ENCODE measurements at places on chromosomes 3 and 15.

DNA sequence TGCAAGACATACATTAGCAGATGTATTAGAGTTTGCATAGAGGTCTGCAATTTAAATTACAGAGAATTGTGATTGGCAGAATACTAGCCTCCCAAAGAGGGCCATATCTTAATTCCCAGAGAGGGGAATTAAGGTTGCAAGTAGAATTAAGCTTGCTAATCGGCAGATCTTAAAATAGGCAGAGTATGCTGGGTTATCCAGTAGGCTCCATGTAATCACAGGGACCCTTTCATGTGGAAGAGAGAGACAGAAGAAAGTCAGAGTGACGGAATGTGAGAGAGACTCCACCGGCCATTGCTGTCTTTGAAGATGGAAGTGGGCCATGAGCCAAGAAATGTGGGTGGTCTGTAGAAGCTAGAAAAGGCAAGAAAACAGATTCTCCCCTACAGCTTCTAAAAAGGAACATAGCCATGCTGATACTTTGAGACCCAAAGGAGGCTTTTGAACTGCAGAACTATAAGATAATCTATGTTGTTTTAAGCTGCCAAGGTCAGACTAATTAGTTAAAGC is 38.8 kb downstream of the IMPG2 start:
- peak; percentile 40 for DNase-seq

DNA sequence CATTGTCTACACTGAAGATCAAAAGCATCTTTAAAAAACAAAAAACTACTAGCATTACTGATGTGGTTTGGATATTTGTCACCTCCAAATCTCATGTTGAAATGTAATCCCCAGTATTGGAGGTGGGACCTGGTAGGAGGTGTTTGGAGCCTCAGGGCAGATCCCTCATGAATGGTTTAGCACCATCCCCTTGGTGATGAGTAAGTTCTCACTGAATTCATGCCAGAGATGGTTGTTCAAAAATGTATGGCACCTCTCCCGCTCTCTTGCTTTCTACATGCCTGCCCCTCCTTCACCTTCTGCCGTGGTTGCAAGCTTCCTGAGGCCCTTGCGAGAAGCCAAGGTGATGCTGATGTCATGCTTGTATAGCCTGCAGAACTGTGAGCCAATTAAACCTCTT is 136.6 kb upstream of the FHIT start:
- no peak for DNase-seq

- no peak for DNase-seq
These were observed 68.4 kb downstream of the CRTC3 start for GRCh38 chr15:90598031-90598577.

GRCh38 chr15:67840749-67841512 is 1.1 kb upstream of the RNU6-1 start:
- peak; percentile 33 for DNase-seq

- DNase-seq = no peak
These were observed 48.9 kb downstream of the ABCC5 start for GRCh38 chr3:183968666-183969245.

- no peak for DNase-seq
These were observed 110.9 kb upstream of the TPM1 start for GRCh38 chr15:62931650-62932049.

DNA sequence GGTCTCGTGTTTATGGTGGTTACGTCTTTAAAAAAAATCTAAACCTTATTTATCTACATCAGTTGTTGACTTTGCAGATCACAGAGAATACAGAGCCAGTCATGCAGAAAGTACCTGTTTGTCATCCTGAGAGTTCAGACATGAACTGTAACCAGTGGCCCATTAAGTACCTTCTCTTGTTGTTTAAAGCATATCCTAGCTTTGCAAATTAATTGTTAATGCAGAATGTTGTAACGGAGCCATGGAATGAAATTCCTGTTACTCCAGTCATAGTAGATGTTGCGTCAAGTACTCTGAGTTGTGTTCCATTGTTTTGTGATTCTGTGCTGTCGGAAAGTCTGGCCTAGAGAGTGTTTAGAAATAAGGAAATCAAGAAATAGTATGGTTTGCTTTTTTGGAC is 205.2 kb downstream of the RBMS3 start:
- DNase-seq = peak; percentile 43

DNA sequence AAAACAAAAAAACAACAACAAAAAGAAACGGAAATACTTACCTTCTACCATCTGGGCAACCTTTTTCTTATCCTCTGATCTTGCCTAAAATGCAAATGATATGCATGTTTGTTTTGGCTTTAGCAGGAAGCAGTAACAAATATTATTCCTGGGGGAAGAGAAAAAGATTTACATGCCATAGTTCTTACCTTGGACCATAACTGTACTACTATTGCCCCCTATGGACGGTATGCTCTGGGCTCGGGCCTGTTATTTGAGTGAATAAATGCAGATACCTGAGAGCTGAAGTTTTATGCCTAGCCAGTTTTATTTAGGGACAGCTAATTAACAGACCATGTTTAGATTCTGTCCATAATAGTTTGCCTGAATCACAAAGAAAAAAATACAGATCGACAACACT is 12.6 kb upstream of the STARD5 start:
- DNase-seq = peak; percentile 44

DNA sequence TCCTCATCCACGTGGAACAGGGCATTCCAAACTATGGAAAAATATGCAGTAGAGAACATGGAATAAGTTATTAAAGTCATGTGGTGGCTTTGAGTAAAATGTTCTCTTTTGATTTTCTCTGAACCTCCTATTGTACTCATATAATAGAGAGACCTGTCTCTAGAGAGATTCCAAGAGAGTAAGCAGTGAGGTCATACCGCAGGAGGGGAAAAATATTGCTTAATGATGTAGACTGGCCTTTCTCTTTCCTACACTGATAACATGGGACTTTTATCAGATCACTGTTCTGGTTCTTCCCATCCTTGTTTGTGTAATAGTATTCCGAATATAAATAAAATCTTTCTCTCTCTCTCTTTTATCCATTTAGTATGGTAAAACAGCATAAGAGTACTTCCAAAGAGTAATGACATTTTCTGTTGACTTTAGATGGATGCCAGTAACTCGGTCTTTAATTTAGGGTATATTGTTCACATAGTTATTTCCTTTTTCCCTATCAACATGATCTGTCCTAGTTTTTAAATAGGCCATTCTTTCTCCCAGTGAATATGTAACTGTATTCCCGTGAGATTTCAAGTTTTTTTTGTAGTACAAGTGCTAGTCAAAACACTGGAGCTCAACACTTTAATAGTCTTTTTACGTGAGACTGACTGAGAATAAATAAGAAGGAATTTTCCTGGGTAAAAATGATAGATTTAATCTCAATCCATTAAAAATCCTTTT is 814.0 kb upstream of the LMCD1 start:
- DNase-seq = no peak

DNA sequence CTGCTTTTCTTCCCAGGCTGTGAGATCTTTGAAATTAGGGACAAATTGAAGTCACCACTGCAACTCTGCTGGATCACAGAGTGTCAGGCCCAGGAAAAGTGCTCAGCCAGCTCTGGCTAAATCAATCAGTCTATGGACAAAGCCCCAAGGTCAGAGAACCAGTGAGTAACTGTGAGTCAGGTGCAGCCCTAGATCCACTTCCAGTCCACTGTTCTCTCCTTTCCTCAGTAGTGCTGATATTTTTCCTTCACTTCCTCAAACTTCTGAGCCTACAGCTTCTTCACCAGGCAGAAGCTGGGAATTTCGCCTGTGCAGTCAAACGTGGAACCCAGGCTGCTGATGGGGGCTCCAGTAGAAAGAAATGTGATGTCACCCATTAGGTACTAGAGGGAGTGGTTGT is 75.1 kb upstream of the TRIM42 start:
- DNase-seq = no peak

DNA sequence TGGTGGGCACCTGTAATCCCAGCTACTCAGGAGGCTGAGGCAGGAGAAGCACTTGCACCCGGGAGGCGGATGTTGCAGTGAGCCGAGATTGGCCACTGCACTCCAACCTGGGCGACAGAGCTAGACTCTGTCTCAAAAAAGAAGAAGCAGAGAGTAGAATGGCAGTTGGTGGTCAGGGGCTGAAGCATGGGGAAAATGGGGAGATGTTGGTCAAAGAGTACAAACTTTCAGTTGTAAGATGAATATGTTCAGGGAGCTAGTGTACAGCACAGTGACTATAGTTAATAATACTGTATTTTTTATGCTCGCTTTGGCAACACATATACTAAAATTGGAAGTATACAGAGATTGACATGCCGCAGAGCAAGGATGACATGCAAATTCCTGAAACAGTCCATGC is 41.5 kb downstream of the PCNP start:
- no peak for DNase-seq

DNA sequence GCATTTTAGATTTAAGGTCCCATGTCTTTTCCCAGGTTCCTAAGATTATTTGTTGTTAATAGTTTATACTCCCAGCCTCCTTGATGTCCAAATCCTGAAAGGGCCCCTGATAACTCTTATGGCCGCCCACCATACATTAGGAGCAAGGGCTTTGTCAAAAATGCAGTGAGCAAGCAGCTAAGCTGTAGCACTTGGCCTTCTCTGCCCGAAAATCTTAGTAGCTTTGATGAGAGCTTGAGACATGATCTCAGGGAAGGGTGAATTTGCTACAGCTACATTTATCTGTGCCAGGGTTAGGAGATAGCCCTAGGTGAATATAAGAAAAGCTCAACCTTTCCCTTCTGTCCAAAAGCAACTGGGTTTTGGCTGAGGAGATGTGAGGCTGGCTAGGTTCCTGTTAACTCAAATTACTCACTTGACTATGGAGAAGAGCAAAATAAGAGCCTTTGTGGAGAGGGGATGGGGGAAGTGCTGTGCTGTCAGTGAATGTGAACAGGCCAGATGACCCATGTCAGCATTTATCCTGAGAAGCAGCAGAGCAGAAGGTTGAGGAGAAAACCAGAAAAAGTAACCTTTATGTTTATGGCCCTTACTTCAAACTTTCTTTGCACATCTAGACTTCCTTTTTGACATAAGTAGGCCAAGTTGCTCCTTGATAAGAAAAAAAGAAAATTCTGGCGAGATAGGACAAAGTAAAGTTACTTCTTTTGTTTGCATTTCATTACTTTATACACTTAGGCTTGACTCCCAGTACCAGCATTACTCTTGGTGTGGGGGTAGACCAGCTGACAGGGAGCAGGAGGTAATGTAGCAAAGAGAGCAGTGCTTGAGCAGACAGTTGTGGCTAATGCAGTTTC is 21.1 kb downstream of the MAPK6 start:
- DNase-seq = no peak

- DNase-seq = no peak
These were observed 410.4 kb downstream of the SHQ1 start for GRCh38 chr3:72437661-72438406.

GRCh38 chr3:107795514-107796094 is 272.8 kb downstream of the BBX start:
- DNase-seq = no peak

DNA sequence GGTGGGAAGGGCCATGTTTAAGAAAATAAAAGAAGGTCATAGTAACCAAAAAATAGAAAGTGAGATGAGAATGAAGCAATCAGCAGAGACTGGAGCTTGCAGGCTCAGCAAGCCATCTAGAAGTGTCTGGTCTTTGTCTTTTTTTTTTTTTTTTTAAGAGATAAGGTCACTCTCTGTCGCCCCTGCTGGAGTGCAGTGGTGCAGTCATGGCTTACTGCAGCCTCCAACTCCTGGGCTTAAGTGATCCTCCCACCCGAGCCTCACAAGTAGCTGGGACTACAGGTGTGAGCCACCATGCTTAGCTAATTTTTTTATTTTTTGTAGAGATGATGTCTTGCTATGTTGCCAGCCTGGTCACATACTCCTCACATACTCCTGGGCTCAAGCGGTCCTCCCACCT is 36.2 kb downstream of the GXYLT2 start:
- DNase-seq = no peak

DNA sequence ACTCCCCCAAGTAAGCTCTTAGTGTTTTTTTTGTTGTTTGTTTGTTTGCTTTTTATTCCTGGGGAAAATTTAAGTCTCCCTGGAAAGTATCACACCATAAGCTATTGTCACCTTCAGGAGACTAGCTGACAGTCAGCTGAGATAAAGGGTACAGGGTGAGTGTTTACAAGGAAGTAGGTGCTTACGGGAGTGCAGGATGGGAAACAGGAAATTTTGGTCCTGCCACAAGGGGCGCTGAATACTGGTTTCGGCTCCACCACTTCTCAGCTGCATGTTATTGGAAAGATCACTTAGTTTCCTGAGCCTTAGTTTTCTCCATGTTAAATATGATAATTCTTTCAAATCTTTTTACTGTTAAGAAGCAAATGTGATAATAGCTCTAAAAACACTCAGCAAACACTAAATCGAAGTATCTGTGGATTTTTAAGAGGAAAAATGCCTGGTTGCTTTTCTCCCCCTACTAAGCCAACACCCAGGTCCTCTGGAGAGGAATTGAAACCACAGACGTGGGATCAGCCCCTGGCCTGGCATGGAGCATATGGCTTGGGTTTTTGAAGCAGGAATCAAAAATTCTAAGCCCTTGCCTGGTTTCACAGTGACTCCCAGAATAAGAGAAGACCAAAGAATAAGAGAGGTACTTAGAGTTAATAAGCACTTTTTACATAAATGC is 90.7 kb downstream of the SCN11A start:
- DNase-seq = peak; percentile 28

GRCh38 chr3:43279082-43279481 is 7.3 kb upstream of the SNRK start:
- no peak for DNase-seq

DNA sequence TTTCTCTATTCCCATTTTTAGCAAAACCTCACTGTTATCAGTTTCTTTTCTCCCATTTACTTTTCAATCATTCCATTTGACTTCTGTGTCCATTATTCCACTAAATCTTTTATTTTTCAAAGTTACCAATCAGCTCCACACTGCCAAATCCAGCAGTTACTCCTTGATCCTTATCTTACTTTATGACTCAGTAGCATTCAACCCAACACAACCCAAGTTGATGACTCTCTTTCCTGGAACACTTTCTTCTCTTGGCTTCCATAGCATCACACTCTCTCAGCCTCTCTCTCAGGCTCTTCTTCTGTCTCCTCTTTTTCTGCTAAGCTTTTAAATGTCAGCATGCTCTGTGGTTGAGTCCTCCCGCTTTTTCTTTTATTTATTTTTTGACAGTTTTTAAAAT is 36.3 kb downstream of the RASGRP1 start:
- peak; percentile 52 for DNase-seq

DNA sequence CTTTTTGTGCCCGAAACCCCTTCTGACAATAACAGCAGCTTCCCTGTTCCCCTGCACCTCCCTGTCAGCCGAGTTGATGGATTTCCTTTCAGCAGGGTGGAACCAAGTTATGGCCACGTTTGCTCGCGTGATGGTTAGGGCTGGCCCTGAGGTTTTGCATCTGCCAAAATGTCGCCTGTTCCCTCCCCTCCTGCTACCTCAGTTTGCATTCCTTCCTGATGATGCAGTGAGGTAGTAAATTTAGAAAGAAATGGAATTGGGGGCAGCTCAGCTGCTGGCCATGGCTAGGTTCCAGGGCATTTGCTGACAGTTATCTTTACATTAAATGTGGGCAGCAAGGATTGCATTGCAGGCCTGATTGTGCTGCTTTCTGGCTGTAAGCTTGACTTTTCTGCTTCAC is 13.2 kb downstream of the LIMD1 start:
- peak; percentile 83 for DNase-seq

GRCh38 chr3:60323651-60324050 is 927.6 kb downstream of the FHIT start:
- no peak for DNase-seq

GRCh38 chr15:42693942-42694341 is 43.0 kb downstream of the CDAN1 start:
- DNase-seq = no peak

- no peak for DNase-seq
These were observed 216.9 kb downstream of the ZBTB20 start for GRCh38 chr3:114929971-114930732.

GRCh38 chr3:54600441-54601204 is 327.2 kb downstream of the LRTM1 start:
- no peak for DNase-seq

Measured in fibroblast of skin of scalp (primary cell).